ENCODE measurements at places on chromosomes 2 and 18. TPM values are rescaled to one million over a fixed set of nuclear protein-coding genes. Genes with fewer than 3 reads are reported as not detected.

Gene L3MBTL4
- total RNA-seq = 4.9 TPM

DNA sequence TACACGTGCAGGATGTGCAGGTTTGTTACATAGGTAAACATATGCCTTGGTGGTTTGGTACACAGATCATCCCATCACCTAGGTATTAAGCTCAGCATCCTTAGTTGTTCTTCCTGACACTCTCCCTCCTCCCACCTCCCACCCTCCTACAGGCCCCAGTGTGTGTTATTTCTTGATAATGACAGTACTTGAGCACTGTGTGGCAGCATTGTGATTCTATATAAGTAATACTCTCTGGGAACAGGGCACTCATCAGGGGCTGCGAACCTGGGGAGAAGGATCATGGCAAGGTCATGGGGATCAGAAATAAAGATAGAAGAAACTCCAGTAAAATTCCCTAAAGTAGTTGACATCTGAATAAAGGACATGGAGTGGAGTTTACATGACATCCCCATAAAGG, 1256.2 kb upstream of the CRIM1 start:
- no peak for DNase-seq

Gene ITGA4
- total RNA-seq = 3.0 TPM

Gene CCDC85A
- 0.27 TPM for total RNA-seq

GRCh38 chr18:51711298-51711889, 513.9 kb upstream of the MEX3C start:
- no peak for DNase-seq

Gene FSIP2
- 10.6 TPM for total RNA-seq

DNA sequence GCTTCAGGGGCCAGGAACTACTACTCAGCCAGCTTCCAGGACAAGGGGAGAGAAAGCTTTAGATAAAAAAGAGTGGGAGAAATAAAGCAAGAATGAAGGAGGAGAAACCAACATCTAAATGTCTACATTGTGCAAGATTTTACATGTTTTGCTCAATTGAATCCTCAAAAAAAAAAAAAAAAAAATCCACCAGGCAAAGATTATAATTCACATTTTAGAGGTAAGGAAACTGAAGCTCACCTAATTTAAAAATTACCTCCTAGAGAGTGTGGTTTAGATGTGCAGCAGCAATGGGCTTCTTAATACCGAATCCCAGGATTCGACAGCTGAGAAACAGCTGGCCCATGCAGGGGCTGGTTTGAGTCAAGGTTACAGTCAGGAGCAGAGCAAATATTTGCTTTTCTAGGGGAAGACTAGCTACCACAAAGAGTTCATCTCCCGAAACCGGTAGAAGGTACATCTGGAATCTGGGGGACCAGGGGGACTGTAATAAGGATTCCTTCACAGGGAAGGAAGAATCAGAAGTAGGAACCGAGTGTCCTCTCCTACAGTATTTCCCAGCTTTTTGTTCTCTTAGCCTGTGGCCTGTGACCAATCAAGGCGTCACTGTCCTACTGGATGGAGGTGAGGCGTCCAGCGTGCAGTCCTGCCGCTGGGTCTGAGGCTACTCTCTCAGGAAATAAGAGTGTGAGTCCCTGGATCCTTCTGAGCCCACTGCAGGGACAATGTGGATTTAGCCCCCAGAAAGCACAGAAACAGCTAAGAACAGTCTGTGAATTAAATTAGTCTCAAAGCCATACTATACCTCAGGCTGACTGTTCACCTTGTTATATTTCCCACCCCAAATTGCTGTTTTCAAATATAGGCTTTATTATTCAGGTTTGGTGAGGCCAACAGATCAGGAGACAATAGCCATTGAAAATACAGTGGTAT, 42.3 kb downstream of the IL1R2 start:
- no peak for DNase-seq

DNA sequence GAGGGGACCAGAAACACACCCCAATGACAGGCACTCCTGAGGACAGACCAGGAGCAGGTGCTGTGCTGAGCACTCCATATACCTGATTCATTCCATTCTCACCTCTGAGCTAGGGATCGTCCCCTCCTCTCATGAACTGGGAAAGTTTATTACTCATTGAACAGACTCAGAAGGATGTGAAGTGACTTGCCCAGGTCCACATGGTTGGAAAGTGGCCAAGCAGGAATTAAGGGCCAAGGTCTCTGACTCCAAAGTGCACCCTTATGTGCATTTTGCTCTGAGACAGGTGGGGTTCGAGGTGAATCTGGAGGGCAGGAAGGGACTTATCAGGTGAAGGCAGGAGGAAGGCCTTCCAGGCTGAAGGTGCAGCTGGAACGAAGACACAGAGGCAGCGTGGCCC, 25.1 kb upstream of the PLB1 start:
- DNase-seq = no peak

GRCh38 chr18:34315591-34316352, 91.1 kb upstream of the NOL4 start:
- DNase-seq = no peak

DNA sequence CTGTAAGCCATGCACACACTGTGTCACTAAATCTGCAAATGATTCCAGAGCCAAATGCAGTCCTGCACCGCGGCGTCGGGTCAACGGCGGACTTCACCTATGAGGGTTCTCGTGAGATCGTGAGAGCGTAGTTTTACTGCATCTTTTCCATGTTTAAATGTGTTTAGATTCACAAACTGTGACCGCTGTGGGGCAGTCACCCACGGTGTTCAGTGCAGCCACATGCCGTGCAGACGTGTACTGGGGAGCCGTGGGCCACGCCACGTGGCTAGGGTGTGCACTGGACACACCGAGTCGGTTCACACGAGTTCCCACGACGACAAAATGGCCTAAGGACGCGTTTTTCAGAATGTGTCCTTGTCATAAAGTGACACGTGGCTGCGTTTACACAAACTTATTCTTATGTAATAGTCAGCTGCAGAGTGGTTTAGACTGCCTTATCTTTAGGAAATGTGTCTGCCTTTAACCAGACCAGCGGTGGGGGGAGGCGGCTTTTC, 34.1 kb downstream of the NFATC1 start:
- DNase-seq = no peak

GRCh38 chr2:214130114-214130513, 280.7 kb upstream of the VWC2L start:
- no peak for DNase-seq

- no peak for DNase-seq
These were observed 293.6 kb upstream of the SESTD1 start for GRCh38 chr2:179558010-179558934.

DNA sequence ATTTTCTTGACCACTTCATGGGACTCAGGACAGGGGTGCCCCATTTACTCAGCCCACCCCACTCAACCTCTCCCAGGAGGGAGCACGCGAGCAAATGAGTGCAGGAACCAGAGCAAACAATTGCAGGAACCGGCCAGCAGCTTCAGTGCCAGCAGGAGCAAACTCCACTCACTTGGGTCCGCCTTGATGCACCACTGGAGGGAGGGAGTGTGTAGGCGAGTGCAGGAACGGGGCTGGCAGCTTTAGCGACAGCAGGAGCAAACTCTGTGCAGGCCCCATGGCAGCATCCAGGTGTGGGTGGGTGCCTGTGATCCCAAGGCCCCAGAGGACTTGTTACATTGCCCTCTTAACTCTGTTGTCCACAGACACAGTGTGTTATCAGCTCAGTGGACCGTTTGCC, 1667.3 kb upstream of the CELF4 start:
- DNase-seq = no peak

DNA sequence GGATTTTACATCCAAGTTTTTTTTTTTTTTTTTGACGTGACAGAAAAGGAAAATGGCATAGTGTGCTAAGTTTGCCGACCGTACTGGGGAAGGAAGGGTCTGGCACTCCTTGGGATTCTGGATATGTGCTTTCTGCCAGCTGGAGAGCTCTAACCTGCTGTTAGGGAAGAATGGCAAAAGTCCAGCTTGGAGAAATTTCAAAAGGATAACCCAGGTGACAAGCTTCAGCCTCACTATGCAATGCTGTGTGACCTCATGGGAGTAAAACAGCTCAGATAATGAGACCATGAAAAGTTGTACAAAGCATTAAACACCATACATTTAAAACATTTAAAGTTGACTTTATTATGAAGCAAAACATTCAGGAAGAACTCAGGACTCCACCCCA, 10.3 kb upstream of the GPR45 start:
- no peak for DNase-seq

GRCh38 chr2:79016342-79016741, 9.2 kb upstream of the REG3G start:
- DNase-seq = no peak

DNA sequence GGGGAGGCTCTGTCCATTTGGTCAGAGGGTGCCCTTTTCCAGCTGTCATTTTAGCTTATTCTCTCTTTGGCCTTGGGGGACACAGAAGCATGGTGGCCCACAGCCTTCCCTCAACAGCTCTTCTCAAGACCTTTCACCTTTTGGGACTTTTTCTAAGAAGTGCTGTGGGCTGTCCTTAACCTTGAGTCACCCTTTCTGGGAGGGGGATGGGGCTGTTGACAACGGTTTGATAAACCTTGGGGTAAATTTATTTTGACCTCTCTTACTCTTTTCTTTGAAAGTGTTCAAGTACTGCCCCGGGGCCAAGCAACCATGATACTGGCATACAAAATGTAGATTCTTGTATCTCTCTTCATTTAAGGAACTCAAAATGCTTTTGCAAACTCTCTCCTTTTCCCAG, 13.7 kb downstream of the IGFBP5 start:
- DNase-seq = no peak

- no peak for DNase-seq
These were observed 42.5 kb upstream of the GPR39 start for GRCh38 chr2:132374151-132374550.

GRCh38 chr2:174450021-174450816, 36.6 kb downstream of the GPR155 start:
- DNase-seq = no peak

DNA sequence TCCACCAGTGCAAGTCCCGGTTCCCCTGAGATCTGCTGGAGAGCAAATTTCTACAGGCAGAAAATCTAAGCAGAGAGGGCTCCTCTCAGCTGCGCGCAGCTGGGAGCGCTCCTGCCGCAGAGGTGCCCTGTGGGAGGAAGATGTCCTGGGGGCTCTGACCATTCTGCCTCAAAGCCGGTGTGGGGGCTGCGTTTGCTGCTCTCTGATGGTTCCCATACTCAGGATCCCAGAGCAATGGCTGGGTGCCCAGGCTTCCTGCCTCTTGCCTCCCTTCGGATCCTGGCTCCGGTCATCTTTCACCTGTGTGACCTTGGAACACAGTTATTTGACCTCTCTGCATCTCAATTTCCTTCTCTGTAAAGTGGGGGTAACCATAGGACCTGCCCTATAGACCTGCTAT, 434.2 kb downstream of the ZNF521 start:
- no peak for DNase-seq

Gene CSRNP3
- 2.8 TPM for total RNA-seq

Gene RAMP1
- 24.8 TPM for total RNA-seq

DNA sequence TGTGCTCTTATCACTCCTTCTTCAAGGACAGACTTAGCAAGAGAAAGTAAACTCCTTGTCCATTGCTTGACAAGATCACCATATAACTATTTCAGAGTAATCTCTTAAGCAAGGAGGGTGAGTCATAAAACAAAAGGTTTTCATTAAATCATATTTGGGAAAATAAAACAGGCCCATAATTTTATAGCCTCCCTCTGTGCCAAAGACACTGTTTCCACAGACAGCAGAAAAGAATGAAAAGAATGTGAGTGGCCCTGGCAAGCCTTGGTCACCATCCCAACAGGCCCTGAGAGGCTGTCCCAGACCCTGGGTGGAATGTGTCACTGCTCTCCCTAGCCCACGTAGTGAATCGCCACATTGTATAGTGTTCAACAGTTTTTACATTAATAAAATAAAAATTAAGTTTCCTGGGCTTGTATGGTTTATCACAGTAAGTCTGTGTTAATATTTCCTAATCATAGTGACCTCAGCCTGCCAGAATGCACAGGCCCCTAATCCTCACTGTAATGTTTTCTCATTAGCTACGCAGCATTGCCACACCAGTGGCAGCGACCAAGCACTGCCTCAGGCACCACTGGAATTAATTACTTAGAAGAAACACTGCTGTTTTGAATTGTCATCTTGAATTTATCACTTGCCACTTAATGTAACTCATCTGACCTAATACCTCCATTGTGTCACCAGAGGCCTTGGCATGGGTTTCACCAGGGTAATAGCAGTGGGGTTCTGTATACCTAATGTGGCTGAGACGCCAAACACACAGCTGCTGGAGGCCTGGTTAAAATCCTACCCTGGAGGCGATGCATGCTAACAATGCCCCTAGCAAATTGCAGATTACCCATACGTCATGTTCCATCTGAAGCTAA, 401.9 kb downstream of the LNPK start:
- DNase-seq = no peak

Measured in left colon (tissue), 2 donors.